ENCODE measurements at places on chromosomes 5 and 9.

DNA sequence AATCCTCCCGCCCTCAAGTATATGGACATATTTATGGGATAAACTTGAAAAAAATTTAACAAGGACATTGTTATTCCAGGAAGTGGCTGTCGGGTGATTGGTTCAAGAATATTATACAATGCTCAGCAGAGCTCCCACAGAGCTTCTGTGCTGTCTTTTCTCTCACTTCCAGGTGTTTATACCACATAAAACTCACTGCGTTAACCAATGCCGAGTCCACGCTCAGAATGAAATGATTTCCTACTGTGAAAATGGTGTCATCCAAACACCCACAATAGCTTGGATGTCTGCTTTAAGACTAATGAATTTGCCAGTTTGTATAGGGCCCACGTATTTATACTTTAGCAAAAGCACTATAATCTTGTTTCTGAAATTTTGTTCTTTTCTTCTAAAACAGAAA lies 368.2 kb downstream of the NDUFS4 start:
- DNase-seq, result no peak

DNA sequence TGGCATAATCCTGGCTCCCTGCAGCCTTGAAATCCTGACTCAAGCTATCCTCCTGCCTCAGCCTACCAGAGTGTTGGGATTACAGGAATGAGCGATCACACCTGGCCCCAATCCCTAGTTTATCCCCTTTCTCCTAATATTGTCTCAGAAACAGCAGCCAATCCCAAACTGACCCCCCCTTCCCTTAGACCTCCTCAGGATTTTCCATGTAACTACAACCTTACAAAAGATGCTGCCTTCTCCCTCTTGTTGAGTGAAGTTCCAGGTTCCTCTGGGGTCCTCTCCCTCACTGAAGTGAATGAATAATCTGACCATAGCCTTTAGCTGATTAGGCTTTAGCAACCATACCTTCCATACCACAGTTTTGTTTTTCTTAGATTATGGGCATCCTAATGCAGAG lies 25.9 kb upstream of the MSANTD3 start:
- no peak for DNase-seq

DNA sequence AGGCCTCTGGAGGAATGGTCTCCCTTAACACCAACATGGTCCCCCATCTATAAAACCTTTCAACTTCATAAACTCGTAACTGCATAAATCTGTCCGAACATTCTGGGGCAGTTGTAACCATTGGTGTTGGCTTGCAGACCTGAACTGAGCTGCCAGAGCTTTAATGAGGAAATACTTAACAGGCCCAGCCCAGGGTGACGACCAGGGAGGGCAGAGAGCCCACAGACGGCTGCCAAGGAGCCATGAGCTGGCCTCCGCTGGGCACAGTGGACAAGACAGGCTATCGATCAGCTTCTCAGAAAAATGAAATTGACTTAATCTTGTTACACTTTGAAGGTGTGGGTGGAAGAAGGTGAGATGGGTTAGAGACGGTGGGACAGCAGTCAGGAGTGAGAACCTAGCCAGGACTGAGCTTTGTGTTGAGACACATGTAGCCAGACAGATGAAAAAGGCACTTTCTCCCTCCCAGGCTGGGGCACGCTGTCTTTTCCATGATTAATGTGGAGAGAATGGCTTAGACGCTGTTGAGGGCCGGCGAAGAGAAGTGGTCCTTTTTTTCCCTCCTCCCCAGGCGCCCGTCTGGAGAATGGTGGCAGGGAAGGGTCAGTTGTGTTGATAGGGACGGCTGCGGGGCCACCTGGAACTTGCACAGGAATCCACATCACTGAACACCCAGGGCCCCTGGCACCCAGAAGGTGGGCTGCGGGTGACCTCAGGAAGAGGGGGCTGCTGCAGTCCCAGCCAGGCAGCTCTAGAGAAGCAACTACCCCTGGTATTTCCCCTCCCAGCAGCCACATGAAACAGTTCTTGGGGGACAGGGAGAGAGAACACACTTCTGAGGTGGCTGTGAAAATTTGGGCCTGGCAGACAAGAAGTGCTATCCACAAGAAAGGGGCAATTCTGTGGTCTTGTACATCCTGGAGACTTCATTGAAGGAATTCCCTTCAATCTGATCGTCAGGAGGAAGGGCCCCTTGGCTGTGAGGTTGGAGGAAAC lies 27.3 kb upstream of the TCOF1 start:
- DNase-seq, result no peak

GRCh38 chr9:108463932-108464606 lies 391.7 kb downstream of the ACTL7B start:
- no peak for DNase-seq

DNA sequence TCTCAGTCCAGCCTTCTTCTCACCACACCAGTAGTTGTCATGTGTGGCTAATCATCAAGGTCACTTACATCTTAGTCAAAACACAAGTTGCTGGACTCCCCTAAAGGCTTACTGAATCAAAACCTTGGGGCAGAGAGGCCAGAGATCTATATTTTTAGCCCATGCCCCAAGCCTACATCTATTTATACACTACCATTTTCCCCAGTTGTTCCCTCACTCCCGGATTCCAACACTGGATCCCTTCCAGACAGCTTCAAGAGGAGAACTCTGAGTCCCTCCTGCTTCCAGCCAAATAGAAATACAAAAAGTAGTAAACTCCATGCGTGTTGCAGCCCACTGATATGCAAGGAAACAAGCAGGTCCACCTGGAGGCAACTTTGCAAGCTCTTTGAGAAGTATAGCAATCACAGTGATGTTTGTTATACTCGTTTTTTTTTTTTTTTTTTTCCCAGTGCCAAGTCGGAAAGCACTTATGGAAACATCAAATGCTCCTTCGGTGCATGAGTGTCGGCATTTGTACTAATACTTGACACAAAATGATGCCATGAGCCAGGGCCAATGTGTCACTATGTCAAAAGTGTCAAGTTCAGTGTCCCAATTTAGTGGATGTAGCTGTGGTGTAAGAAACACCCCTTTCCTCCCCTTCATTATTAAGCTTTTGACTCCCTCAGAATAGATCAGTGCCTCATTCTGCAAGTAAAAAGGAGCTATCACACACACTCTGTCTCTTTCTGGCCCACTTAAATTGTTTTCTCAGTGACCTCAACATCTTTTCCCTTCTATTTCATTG lies 594.2 kb upstream of the SGCD start:
- no peak for DNase-seq

GRCh38 chr9:7936163-7936562 lies 136.6 kb upstream of the DMAC1 start:
- DNase-seq, result no peak
